ENCODE measurements at places on chromosomes 3 and 15.

DNA sequence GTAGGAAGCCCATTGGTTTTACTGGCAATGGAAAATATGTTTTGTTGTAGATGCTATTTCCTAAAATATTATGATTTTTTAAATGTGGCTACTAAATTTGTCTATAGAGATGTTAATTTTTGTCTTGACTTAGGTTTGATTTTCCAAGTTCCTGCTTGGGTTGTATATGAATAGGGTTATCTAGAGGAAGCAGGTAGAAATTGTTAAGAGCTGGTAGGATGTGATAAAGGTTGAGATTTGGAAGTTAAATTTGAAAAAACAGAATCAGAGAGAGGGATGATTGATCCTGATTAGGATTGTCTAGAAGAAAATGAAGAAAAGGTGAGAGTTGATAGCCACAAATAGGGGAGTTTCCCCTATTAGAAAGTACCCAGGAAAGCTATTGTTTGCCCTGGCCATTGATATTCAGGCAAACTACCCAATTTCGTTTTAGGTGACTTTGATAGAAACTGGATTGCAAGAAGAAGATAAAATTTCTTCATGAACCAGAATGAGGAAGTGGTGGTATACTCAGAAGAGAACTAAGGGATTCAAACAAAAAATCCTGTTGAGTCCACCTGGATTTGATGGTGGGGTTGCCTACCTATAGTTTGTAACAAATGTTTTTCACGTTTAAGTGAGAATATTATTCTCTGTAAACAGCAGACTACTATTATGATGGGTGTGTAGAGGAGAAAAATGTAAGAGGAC lies 91.2 kb upstream of the PHLDB2 start:
- no peak for DNase-seq

GRCh38 chr15:65873256-65873655 lies 4.0 kb downstream of the RAB11A start:
- no peak for DNase-seq

DNA sequence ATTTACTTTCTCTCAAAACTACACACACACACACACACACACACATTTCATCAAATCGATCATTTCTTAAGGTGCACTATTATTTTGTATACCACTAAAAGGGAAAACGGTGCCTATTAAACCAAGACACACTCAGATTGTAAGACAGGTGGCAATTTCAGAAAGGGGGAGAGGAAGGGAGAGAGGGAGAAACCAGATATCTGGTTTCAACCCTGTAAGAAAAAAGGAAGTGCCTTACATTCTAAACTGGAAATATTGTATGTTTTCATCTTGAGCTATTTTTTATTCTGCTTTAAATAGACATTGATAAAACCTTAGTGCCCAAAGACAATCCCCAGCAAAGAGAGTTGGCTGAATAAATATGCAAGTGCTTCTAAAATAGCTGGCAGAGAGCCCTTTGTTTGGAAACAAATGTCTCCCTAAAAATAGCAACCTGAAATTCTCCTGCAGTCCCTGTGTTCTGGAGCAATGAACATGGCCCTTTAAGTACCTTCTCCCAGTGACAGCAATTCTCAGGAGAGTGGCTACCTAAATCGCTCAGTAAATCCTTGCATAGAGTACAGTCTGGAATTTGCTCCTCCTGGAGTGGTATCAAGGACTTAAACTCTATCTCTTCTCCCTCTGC lies 85.7 kb downstream of the RARB start:
- no peak for DNase-seq

GRCh38 chr3:143605233-143605950 lies 242.9 kb downstream of the SLC9A9 start:
- DNase-seq, result no peak

DNA sequence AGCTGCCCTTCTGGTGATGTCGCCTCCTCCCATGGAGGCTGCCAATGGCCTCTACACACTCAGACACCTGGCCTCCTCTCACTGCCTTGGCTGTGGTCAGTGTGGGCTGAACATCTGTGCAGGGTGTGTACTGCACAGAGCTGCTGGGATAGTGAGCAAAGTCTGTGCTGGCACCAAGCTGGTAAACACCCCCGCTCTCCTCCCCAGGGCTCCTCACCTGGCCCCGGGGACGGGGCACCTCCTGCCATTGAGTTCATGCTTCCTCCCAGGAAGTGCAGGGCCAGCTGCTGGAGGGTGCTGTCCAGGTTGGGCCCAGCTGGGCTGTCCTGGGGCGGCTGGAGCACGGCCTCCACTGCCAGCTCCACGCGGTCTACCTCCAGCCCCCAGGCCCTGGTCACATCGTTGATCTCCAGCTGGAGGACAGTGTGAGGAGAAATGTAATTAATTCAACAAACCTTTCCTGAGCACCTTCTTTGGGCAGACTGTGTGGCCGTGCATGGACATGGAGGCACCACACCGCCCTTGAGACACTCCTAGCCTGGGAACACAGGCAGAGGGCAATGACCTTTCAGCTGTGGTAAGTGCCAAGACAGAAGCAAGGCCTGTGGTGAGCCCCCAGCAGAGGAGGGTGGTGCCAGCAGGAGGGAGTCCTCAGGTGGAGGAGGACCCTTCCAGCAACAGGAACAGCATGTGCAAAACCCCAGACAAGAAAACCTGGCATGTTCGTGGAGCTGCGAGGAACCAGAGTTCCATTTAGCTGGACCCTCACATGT lies 6.8 kb downstream of the STOML1 start:
- no peak for DNase-seq

GRCh38 chr3:190497811-190498210 lies 16.1 kb upstream of the IL1RAP start:
- DNase-seq, result no peak

DNA sequence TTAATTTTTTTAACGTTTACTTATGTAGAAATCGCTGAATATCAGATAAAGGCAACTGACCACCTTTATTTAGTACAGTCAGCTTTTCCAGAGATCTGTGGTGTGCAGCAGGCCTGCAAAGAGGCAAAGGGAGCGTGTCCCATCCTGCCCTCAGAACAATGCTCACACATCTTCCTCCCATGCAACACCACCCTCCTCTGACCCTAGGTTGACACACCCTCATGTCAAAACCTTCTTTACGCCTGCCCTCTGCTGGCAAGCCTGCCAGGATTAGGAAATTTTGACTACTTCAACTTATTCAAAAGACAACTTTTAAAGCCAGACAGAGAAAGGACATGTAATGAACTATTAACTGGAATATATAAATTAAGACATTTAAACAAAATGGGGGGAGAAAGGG lies 513.7 kb downstream of the FOXP1 start:
- peak; percentile 53 for DNase-seq

- DNase-seq, result no peak
These were observed 3.0 kb downstream of the KLF13 start for GRCh38 chr15:31329640-31330010.

Data from stimulated activated CD4-positive, alpha-beta T cell treated with anti-CD3 and anti-CD28 coated beads, Interleukin-12 subunit alpha, Interleukin-12 subunit beta, amount 100 ng/mL, for 48 hours (primary cell).